Liver (tissue), 10 donors: ENCODE measurements at places on chromosomes 13 and 19. TPM values are rescaled to one million over a fixed set of nuclear protein-coding genes. Genes with fewer than 3 reads are reported as not detected.

GRCh38 chr19:10431254-10431942 lies 11.1 kb downstream of the PDE4A start:
- DNase-seq = no peak

- DNase-seq = no peak
These were observed 2.5 kb downstream of the HSD11B1L start for GRCh38 chr19:5683177-5683886.

DNA sequence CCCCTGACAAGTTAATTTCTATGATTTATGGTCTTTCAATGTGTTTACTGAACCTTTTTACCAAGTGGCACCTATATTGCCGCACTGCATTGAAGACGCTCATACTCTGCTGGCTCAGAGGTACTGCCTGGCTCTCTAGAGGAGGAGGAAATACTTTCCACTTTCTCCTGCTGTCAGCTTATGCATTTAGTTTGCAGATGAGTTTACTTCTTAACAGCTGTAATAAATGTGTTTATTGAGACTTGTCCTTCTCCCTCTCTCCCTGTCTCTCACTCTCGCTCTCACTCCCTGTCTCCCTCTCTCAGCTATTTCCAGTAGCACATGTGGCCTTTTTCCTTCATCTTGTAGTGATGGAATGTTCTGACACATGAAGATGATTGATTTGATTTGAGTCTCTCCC lies 60.3 kb upstream of the SPATA13 start:
- DNase-seq = no peak

- no peak for DNase-seq
These were observed 88.7 kb upstream of the TNFSF11 start for GRCh38 chr13:42485272-42485671.

FCAR gene
- 2.4 TPM for total RNA-seq
